ENCODE measurements at places on chromosomes 2 and 18. TPM values are rescaled to one million over a fixed set of nuclear protein-coding genes. Genes with fewer than 3 reads are reported as not detected.

Gene FBXO15
- total RNA-seq, result 0.49 TPM

Gene HAAO
- total RNA-seq, result 0.90 TPM

Gene SERPINB11
- not detected for total RNA-seq

Gene WDR35
- 21.0 TPM for total RNA-seq

Gene ANKRD62
- not detected for total RNA-seq

Gene CPLX4
- total RNA-seq, result not detected

Gene UGGT1
- total RNA-seq, result 120 TPM

Gene GPR45
- not detected for total RNA-seq

Data from fibroblast of the aortic adventitia (primary cell).